ENCODE measurements at places on chromosomes 11 and 22. TPM values are rescaled to one million over a fixed set of nuclear protein-coding genes. Genes with fewer than 3 reads are reported as not detected.

Gene KRTAP5-1
- not detected for polyA plus RNA-seq

Gene POU2AF2
- polyA plus RNA-seq = not detected

Gene KCNE3
- not detected for polyA plus RNA-seq

Gene DEUP1
- not detected for polyA plus RNA-seq

Gene CD6
- polyA plus RNA-seq = 195 TPM

Gene MFRP
- not detected for polyA plus RNA-seq

Gene MUC5AC
- not detected for polyA plus RNA-seq

Gene LRFN4
- polyA plus RNA-seq = not detected

Gene GRAP2
- polyA plus RNA-seq = 55.2 TPM

Data from naive thymus-derived CD4-positive, alpha-beta T cell (primary cell).